Hindlimb muscle (tissue), 1 donor: ENCODE measurements at places on chromosomes 1 and 21. TPM values are rescaled to one million over a fixed set of nuclear protein-coding genes. Genes with fewer than 3 reads are reported as not detected.

The FCRL5 gene
- polyA plus RNA-seq, result not detected

The PPIAL4G gene
- 0.06 TPM for polyA plus RNA-seq

The DPT gene
- 70.2 TPM for polyA plus RNA-seq

The ENAH gene
- 148 TPM for polyA plus RNA-seq

The OR2L8 gene
- polyA plus RNA-seq, result not detected

The PROX1 gene
- 10.7 TPM for polyA plus RNA-seq

The LRRC53 gene
- polyA plus RNA-seq, result not detected

The TMIGD3 gene
- 0.27 TPM for polyA plus RNA-seq

The PTGFR gene
- polyA plus RNA-seq, result 44.3 TPM

The HPCAL4 gene
- polyA plus RNA-seq, result 1.8 TPM

The CFAP107 gene
- polyA plus RNA-seq, result 0.09 TPM

The CBS gene
- 15.2 TPM for polyA plus RNA-seq

The S100A5 gene
- not detected for polyA plus RNA-seq

GRCh38 chr1:39822146-39822545 lies 33.5 kb upstream of the BMP8B start:
- DNase-seq, result no peak

DNA sequence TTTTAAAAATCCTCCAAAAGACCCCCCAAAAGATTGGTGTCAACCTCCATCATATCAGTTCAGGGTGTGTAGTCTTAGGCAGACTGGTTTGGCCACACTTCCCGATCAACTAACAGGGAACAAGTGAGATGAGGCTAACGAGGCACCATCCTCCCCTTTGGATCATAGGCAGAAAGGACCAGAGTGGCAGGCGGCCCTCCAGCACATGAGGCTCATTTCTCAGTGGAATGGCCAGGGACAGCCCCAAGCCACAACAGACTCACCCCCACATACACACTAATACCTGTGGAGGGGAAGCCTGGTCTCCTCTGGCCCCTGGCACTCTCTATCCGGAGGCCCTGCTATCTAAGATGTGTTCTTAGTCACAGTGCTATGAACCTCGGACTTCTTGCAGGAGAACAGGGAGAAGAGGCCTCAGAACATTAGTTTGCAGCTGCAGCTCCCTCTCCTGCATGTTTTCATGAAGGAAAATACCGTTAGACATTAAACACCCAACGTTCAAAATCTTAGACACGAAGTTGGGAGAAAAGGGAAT lies 17.3 kb upstream of the CAPN2 start:
- DNase-seq, result no peak

DNA sequence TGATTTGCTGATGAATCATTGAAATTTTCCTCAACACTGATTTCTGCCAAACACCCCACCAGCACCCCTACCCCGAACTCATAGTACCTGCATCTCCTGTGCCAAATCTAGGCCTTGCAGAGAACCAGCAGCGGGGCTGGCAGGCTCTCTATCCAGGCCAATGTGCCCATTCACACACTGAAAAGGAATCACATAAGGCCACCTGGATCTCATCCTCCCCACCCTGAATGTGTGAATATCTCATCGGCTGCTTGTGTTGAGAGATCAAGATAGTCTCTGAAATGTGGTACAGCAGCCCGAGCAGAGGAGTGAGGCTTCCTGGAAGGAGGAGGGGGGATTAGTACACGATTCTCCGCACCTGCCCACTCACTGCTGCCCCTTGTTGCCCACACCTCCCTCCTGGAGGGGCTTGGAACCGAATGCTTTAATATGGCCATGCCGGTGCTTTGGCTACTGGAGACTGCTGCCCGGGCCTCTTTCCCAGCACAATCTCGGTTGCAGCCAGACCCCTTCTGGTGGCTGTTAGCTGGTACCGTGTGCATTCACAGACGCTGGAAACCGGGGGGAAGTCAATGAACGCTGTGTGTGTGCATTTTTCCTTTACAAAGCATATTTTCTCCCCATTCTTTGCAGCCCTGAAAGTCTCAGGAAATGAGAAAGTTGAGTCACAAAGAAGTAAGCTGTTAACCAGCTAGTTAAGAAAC lies 619.5 kb downstream of the MATN1 start:
- DNase-seq, result no peak

DNA sequence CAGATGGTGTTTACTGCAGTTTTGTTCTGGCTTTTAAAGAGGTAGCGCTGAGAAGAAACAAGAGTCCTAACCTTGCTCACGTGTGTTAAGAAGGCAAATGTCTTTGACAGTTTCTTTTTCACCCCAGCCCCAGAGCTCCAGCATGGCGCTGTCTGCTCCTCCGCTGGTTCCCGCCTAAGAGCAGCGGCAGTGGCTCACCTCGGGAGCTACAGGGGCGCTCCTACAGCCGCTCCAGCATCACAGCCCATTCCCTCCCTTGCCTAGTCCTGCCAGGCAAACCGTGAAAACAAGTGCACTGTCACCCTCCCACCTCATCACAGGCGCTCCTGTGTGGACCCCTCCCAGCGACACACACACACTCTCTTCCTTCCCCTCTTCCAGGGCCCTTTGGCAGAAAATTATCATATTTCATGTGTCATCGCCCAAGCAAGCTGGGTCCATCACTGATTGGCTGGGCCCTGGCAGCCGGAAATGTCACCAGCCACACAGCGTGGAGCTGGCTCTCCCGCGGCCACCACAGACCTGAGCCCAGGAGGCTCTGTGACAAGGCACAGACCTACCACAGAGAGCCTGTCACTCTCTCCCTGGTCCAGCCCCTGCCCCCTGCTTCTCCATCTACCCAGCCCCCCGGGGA lies 1.2 kb upstream of the HIVEP3 start:
- no peak for DNase-seq

DNA sequence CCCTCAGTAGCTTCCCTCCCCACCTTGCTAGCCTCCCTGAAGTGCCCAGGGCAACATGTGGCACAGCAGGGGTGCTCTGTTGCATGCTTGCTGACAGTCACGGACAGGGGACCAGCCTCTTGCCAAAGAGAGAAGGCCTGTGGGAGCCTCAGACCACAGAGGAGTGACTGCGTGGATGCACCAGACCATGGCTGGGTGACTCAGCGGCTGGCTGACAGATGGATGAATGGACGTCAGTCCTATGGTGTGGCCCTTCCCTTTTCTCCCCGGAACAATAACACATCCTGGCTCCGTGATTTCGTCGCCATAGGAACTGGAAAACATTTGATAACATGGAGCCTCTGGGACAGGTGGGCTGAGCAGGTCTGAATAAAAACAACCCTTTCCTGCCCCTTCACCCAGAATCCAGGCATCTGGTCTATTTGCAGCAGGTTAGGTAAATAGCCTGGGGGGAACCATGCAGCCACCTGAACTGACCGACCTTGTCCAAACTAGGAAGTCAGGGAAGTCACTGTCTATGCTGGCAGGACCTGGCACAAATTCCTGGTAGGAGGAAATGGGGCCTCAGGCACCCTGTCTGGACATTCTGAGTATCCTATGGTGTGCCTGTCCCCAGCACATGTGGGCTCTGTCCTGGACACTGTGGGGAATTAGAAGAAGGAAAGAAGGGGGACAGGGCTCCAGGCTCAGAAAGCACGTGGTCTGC lies 53.3 kb downstream of the NENF start:
- no peak for DNase-seq

GRCh38 chr1:235057385-235058306 lies 71.0 kb downstream of the TOMM20 start:
- DNase-seq, result no peak

- no peak for DNase-seq
Measured at GRCh38 chr1:205205055-205205454, 6.4 kb downstream of the DSTYK start.

GRCh38 chr1:15680561-15681348 lies 3.4 kb upstream of the PLEKHM2 start:
- no peak for DNase-seq

DNA sequence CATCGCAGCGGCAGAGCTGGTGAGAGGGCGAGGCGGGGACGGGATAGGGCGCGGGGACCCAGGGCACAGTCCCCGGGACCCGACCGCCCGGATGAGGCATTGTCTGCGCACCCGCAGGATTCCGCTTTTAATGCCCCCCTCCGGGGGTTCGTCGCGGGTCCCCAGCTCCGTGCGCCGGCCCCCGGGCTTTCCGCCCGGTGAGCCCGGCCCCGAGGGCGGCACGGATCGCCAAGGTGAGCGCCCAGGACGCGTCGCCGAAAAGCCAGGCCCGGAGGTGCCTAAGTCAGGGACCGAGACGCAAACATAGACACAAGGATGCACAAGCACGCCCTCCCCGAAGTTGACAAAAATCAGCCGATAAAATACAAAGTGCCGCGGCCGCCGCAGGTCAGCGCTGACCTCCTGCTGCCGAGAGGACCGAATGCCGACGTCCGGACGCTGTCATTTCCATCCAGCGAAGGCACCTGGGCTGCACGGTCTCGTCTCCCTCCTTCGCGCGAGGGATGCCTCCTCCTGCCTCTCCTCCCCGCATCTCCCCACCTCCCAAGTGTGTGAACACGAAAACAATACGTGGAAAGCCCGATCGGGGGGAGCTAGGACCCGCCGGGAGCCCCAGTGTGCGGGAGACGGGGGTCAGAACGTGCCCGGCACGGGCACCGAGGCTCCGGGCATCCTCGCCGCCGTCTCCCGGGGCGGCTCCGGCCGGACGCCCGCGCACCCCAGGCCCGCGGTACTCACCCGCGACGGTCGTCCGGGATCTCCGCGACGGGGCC lies 101.1 kb upstream of the SOD1 start:
- no peak for DNase-seq

- DNase-seq, result no peak
Measured at GRCh38 chr1:19372602-19373001, 60.5 kb downstream of the SLC66A1 start.

GRCh38 chr1:17496419-17496818 lies 43.1 kb upstream of the ARHGEF10L start:
- no peak for DNase-seq

DNA sequence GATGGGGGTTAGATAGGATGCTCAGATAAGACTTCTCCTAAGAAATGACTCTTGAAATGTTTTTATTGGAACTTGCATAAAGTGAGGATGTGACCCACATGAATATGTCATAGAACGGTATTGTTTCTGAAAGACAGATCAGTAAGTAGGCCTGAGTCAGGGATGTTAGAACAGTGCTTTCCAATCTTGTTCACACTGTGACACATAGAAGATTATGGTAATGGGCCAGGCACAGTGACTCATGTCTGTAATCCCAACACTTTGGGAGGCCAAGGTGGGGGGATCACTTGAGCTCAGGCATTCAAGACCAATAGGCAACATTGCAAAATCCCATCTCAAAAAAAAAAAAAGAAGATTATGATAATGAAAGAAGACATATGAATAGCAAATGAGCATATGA lies 32.9 kb downstream of the FMO4 start:
- no peak for DNase-seq

- DNase-seq, result no peak
Measured at GRCh38 chr1:2318314-2319278, 72.8 kb downstream of the MORN1 start.

DNA sequence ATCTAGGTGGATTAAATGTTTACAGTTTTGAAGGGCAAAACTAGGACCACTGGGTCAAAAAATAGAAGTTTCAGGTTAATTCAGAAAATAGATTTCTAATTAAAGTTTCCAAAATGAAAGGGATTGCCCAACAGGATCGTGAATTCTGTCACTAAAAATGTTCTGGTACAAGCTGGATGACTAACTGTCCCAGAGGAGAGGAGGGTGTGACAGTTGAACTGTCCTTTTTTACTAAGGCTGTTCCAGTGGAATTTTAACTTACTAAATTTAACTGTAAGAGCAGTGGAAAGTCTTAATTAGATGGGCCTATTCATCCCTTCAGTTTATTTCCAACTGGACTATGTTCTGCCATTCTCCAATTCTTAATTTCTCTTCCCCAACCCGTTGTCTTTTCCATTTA lies 7.2 kb downstream of the SNX7 start:
- DNase-seq, result no peak
